Memory B cell (primary cell): ENCODE measurements at places on chromosomes 7 and 10.
A peak's percentile ranks its signal among the peaks of the same experiment; 100 is the strongest.

DNA sequence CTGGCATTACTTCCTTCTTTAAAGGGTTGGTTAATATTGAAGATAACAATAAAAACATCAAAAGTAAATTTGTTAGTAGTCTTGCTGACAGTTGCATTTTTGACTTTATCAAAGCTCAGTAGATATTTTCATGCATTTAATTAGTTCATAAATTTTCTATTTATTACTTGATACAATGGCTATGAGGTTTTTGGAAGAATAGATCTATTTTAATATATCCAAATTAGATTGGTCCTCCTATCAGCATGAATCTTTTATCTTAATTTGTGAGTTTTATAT is 16.4 kb downstream of the COL1A2 start:
- DNase-seq: no peak

GRCh38 chr10:68179016-68179415 is 52.9 kb downstream of the ATOH7 start:
- DNase-seq: no peak

GRCh38 chr10:126209451-126209850 is 178.8 kb downstream of the ADAM12 start:
- no peak for DNase-seq

GRCh38 chr7:39741942-39742623 is 118.7 kb downstream of the RALA start:
- DNase-seq: peak; percentile 28

DNA sequence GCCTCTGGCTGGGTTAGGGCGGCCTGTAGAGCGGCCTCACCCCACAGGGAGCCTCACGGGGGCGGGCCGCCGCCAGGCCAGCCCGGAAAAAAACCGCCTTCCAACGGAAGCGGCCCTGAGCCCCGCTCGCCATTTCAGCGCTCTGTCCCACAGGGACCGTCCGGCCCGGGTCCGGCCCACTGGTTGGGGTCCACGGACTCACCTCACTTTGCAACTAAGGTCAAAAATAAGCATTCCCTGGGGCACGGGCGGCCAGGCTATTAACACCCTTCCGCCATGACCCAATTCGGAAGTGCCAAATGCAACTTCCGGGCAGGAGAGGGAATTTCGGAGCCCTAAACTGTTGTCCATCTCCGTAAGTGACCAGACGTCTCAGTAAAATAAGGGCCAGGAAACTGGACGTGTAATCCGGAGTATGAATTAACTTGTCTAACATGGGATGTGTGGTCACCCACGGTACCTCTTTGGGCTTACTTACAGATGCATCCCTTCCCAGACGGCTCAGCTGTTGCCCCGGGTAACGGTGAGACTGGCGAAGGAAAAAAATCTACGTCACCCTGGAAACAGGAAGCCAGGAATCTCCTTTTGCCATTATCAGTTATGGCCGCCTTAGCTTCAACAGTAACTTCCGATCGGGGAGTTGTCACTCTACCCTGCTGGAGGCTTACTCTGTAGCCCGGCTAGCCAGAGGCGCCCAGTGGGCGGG is at the start of gene BBIP1:
Gene BBIP1, minus strand, starts transcription at position 538 of the 706 bp plus-strand sequence. CDS start 1,023 bp downstream, outside the sequence.
- peak; percentile 97 for DNase-seq

GRCh38 chr7:81402227-81402626 is 367.6 kb downstream of the HGF start:
- DNase-seq: no peak

- no peak for DNase-seq
Measured at GRCh38 chr10:90437452-90437851, 420.4 kb downstream of the HTR7 start.

DNA sequence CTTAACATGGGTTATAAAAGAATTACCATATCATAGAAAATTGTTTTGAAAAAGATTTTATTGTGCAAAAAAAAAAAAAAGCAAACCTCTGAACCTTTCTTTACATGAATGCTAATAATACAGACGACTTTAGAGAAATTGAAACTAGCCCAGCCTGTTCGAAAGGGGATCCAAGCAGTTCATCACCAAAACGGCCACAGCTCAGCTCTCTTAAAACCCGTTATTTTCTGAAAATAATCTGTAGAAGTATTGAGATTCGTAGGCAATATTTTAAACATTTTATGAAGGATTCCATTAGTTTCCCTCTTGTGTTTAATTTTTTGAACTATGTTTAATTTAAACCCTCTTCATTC is 9.9 kb upstream of the GSAP start:
- DNase-seq: no peak
